Hindlimb muscle (tissue), 1 donor: ENCODE measurements at places on chromosomes 4 and X. TPM values are rescaled to one million over a fixed set of nuclear protein-coding genes. Genes with fewer than 3 reads are reported as not detected.
A peak's percentile ranks its signal among the peaks of the same experiment; 100 is the strongest.

Gene RAI2
- 9.7 TPM for polyA plus RNA-seq

DNA sequence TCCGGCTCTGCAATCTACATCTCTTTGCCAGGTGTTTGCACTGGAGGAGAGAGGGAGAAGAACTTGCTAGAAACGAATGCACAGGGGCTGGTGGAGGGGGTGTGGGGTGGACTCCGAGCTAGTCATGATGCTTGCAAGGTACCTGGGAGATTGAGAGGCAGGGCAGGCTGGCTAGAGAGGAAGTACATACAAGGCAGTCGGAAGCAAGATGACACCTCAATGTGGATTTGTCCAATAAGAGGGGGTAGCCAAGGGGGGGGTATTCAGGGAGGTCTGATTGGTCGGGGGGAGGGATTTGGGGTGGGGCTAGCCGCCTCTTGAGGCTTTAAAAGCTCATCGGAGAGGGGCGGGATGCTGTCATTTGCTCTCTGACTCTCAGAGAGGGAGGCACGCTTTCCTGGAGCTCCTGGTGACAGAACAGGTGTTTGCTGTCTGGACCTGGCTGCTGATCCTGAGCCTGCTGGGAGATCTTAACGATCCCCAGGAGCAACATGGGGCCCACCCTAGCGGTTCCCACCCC, at the start of gene GPR50:
GPR50 (plus strand) TSS at position 354 of the 520 bp plus-strand sequence; CDS start at position 492, 138 bp downstream.
- DNase-seq, result no peak

- no peak for DNase-seq
Observed at GRCh38 chrX:77658886-77659285, 127.1 kb downstream of the ATRX start.

DNA sequence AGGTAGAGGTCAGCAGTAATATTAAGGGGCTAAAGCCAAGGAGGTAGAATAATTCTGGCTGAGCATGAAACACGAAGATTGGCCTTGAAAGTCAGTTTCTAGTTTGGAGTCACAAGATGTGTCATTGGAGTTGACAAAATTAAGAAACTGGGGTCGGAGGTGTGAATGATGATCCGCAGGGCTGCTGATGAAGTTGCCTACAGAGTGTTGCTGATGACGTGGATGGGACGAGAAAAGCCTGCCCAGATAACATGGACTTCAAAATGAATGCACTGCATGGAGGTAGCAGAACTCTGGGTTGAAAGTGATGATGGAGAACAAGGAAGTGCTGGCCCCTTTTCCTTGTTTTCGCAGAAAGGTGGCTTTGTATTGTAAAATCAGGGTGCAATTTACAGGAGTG, 60.5 kb downstream of the DTHD1 start:
- no peak for DNase-seq

Gene NAA10
- 71.0 TPM for polyA plus RNA-seq

DNA sequence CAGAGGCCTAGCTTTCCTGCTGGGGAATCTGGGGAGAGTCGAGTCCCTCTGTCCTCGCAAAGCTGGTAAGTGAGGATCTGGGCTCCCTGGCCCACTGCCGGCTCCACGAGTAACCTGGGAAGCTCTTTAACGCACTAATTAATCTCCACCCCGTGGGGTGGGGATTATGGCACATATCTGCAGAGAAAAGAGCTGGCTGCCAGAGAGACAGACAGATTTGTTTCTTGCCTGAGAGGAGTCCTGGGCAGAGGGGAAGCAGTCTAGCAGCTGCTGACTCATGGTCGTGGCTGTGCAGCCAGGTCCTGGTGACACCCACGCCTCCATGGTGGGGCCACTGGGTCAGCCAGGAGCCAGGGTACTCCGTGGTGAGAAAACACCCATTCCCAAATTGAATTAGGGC, 14.0 kb downstream of the SORCS2 start:
- no peak for DNase-seq

- DNase-seq, result peak; percentile 34
Observed at GRCh38 chrX:24646745-24647182, 383 bp downstream of the PCYT1B start.

Gene EDA2R
- polyA plus RNA-seq, result 1.8 TPM

GRCh38 chr4:162700358-162700757, 466.3 kb downstream of the NAF1 start:
- no peak for DNase-seq

Gene REELD1
- polyA plus RNA-seq, result 0.17 TPM

GRCh38 chrX:68163441-68163840, 269.9 kb downstream of the OPHN1 start:
- DNase-seq, result no peak

DNA sequence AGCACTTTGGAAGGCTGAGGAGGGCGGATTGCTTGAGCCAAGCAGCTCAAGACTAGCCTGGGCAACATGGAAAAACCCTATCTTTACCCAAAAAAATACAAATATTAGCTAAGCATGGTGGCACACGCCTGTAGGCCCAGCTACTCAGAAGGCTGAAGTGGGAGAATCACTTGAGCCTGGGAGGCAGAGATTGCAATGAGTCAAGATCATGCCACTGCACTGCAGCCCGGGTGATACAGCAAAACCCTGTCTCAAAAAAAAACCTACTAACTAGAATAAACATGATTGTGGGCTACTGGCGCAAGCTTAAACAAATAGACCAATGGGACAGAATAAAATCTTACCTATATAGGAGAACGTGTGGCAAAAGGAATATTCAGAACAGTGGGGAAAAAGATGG, 7.3 kb downstream of the CDKL2 start:
- DNase-seq, result no peak

GRCh38 chr4:108972613-108973283, 209.9 kb upstream of the ETNPPL start:
- DNase-seq, result peak; percentile 3

- DNase-seq, result no peak
Observed at GRCh38 chrX:24561121-24561520, 86.0 kb downstream of the PCYT1B start.

- DNase-seq, result peak; percentile 8
Observed at GRCh38 chrX:101191217-101191750, 28.3 kb upstream of the DRP2 start.

DNA sequence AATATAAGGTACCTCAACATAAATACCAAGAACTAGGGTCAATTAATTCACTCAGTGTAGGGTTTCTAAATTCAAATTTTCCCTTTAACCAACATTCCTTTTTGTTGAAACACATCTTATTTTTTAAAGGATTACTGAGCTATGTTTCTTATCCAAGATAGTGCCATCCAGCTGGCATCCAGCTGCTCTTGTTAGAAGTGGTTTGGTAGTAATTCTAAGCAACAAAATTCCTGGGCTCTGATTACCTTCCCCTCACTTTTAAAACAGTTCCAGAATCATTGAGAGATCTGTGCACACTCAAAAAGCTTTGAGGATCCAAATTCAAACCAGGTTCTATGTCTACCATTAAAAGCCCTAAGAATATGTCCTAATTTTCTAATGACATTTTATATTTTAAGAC, 583.7 kb downstream of the TRIML1 start:
- DNase-seq, result no peak

Gene SLC16A2
- polyA plus RNA-seq, result 63.1 TPM

DNA sequence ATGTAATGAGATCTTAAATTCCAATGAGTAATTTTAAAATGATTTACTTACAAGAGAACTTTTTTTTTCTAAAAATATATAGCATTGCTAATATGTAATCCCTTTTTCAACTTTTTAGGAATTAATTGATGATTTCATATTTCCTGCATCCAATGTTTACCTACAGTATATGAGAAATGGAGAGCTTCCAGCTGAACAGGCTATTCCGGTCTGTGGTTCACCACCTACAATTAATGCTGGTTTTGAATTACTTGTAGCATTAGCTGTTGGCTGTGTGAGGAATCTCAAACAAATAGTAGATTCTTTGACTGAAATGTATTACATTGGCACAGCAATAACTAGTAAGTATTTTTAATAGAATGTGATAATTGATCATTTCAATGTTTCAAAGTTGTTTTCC, 113.2 kb downstream of the USP9X start:
- DNase-seq, result no peak

DNA sequence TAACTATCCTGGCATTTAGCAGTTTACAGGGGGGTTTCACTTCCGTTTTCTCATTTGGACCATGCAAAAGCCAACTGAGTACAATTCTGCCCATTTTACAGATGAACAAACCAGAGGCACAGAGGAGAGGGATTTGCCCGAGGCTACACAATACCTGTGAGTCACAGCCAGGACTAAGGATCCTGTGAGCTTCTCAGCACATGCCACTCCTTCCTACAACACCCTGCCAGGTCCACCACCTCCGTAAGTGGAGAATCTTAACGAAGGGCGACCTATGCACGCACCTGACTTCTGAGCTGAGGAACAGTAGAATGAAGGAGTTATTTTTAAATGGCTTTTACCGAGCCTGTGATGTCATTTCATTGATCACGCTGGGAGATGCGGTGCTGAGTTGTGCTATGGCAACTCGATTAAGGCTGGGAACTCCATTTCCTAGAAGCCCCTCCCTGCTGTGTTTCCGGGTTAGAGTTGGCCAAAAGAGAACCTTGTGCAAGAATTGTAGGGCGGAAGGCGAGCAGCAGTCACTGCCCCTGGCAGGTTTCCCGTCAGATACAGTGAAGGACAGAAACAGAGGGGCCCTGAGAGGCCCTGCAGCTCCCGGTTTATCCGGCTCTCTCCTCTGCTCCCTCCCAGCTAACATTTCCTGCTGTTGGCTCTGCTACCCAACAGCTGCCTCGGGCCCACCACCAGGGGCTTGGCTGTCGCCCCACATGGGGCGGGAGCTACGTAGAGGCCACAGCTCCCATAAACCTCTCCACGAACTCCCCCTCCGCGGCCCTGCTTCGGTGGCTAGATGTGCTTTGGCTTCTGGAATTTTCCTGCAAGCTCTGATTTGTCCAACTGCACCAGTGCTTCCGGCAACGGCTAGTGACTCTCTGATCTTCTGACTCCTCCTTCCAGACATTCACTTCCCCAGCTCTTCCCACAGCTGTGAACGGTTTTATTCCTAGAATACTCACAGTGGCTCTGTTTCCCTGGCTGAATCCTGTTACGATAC, 75.1 kb upstream of the USP9X start:
- DNase-seq, result peak; percentile 89

DNA sequence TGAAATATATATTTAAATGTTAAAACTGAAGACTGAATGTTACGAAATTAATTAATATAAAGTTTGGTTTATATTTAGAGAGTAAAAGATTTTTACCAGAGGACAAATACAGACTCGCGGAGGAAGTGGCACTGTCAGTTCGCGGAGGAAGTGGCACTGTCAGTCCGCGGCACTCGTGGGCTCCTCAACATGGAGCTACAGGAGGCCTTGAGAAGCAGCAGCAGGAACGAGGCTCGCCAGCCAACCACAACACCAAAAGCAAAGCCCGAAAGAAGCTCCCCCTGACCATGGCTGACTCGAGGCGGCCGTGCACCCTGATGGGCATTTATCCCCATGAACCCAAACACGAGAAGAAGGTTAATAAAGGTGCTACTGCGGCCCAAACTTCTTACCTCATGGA, 125.3 kb upstream of the PABPC4L start:
- no peak for DNase-seq

DNA sequence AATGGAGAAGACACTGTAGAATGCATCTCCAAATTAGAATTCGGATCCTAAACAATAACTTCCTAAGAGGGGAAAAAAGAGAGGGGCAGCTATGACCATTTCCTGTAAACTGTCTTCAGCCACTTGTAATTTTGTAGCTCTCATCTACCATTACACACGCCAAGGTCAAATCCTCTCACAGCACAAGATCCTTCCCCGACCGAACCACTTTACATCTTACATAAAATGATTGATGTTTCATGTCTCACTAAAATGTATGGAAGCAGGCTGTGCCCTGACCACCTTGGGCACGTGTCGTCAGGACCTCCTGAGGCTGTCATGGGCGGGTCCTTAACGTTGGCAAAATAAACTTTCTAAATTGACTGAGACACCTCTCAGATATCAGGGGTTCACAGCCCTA, 24.1 kb upstream of the PBDC1 start:
- DNase-seq, result peak; percentile 25

GRCh38 chr4:168696826-168697225, 200.0 kb downstream of the PALLD start:
- peak; percentile 40 for DNase-seq

DNA sequence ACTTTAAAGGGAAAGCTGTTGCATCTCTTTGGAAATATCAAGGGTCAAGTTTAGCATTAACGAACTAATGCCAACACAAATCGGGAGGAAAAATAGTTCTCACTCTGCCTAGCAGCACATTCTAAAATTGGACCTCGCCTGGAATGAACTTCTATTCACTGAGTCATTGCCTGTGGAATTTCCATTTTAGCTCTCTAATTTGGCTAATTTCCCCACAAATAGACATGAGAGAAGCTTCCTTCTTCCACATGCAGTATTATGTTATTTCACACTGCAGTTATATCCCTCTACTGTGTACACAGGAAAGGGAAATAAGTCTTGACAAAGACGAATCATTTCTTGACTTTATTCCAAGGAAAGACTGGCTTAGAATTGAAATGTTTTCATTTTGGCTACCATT, 9.3 kb downstream of the ZXDA start:
- DNase-seq, result no peak

Gene PCDH19
- 7.4 TPM for polyA plus RNA-seq

- DNase-seq, result no peak
Observed at GRCh38 chr4:54723220-54723619, 65.5 kb downstream of the KIT start.

- no peak for DNase-seq
Observed at GRCh38 chr4:36211084-36211483, 33.2 kb downstream of the ARAP2 start.

Gene MAGEB17
- polyA plus RNA-seq, result 0.13 TPM

Gene PASD1
- polyA plus RNA-seq, result 0.18 TPM

- DNase-seq, result no peak
Observed at GRCh38 chr4:83387476-83388312, 53.0 kb upstream of the HPSE start.

Gene CITED1
- 13.1 TPM for polyA plus RNA-seq

Gene FOXR2
- polyA plus RNA-seq, result not detected

Gene EVC
- 17.2 TPM for polyA plus RNA-seq
